Sigmoid colon (tissue), 7 donors: ENCODE measurements at places on chromosomes 12 and 14. TPM values are rescaled to one million over a fixed set of nuclear protein-coding genes. Genes with fewer than 3 reads are reported as not detected.

Gene SPIC
- not detected for total RNA-seq

Gene SIX6
- total RNA-seq = not detected

GRCh38 chr12:19872621-19873540 is 433.6 kb downstream of the AEBP2 start:
- no peaks in the 10 kb centered on the region for H3K36me3 ChIP-seq
- peaks cover 3% of the 10 kb centered on the region for H3K4me1 ChIP-seq
- no peaks in the 10 kb centered on the region for H3K27me3 ChIP-seq
- DNase-seq = no peak
- no peak overlapping the region for H3K27ac ChIP-seq

DNA sequence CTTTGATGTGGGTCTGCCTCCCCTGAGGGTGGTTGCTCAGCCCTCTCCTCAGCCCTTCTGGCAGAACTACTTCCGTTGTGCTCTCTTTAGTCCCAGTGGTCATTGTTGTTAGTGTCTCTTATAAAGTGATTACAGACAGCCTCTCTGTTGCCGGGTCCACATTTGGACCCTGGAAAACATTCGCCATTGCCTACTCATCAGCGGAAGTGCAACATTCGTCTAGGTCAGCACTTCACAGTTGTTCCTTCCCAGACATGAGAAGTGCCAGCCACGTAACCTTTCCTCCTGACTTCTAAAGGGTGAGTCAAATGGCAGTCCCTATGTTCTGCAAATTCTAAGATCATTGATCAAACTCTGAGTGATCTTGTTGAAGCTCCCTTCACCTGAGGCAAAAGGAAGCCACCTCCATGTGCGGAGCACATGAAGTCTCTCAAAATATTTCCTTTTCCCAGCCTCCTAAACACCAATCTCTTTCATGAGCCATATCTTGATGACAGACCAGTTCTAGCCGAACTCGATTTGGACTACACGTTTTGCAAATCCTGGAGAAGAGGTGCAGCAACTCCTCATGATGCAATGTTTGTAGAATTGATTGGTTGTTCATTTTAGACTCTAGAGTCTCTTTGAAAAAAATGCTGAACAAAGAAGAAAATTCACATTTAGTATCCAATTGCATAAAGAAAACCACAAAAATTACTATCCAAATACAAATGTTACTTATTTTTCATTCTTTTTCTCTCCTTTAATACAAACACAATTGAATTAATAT is 163.8 kb downstream of the RPL10L start:
- no peak overlapping the region for H3K27ac ChIP-seq
- no peaks in the 10 kb centered on the region for H3K27me3 ChIP-seq
- H3K4me3 ChIP-seq = no peak overlapping the region

DNA sequence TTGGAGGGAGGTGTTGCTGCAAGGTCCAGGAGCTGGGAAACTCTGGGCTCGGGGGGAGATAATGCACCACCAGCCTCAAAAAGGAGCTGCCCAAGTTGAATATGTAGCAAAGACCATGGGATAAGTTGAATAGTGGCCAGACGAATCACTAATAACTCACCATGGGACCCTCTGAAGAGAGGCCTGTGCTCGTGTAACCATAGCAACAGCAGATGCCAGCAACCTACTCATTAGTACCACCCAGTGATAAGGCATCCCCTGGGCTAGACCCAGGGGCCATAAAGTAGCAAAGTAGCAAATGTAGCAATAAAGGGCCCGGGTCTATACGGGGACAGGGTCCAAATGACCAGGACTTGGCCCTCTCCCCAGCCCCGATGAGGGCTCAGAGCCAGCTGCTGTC is 328.0 kb downstream of the DPF3 start:
- DNase-seq = peak; percentile 22
- no peaks in the 10 kb centered on the region for H3K36me3 ChIP-seq
- no peak overlapping the region for H3K27ac ChIP-seq
- H3K27me3 ChIP-seq = no peaks in the 10 kb centered on the region
- H3K4me3 ChIP-seq = no peak overlapping the region
- H3K4me1 ChIP-seq = no peaks in the 10 kb centered on the region

Gene SERPINA1
- total RNA-seq = 1.9 TPM

- no peak overlapping the region for H3K4me3 ChIP-seq
- peaks cover 48% of the 10 kb centered on the region for H3K4me1 ChIP-seq
- H3K36me3 ChIP-seq = no peaks in the 10 kb centered on the region
- peak overlapping the region; percentile 31 for H3K27ac ChIP-seq
- no peak for DNase-seq
- H3K27me3 ChIP-seq = no peaks in the 10 kb centered on the region
Measured at GRCh38 chr14:103138301-103139131, 15.3 kb downstream of the TNFAIP2 start.

GRCh38 chr14:71688576-71688975 is 243.7 kb upstream of the RGS6 start:
- no peaks in the 10 kb centered on the region for H3K4me1 ChIP-seq
- no peak overlapping the region for H3K4me3 ChIP-seq
- DNase-seq = no peak
- H3K36me3 ChIP-seq = no peaks in the 10 kb centered on the region
- no peaks in the 10 kb centered on the region for H3K27me3 ChIP-seq

GRCh38 chr12:92075425-92075914 is 70.2 kb downstream of the BTG1 start:
- DNase-seq = no peak
- H3K27ac ChIP-seq = peak overlapping the region; percentile 19
- no peaks in the 10 kb centered on the region for H3K36me3 ChIP-seq
- H3K4me3 ChIP-seq = no peak overlapping the region
- H3K4me1 ChIP-seq = no peaks in the 10 kb centered on the region

- no peaks in the 10 kb centered on the region for H3K4me1 ChIP-seq
- peak; percentile 79 for DNase-seq
- no peak within 1 kb of the TSS for H3K4me3 ChIP-seq
- no peaks in the 10 kb centered on the region for H3K27me3 ChIP-seq
Measured at GRCh38 chr12:54984658-54985376, at the start of gene TESPA1. Gene TESPA1, minus strand, starts transcription at chr12:54984762. Its CDS starts 10,200 bp downstream, at chr12:54974562.

DNA sequence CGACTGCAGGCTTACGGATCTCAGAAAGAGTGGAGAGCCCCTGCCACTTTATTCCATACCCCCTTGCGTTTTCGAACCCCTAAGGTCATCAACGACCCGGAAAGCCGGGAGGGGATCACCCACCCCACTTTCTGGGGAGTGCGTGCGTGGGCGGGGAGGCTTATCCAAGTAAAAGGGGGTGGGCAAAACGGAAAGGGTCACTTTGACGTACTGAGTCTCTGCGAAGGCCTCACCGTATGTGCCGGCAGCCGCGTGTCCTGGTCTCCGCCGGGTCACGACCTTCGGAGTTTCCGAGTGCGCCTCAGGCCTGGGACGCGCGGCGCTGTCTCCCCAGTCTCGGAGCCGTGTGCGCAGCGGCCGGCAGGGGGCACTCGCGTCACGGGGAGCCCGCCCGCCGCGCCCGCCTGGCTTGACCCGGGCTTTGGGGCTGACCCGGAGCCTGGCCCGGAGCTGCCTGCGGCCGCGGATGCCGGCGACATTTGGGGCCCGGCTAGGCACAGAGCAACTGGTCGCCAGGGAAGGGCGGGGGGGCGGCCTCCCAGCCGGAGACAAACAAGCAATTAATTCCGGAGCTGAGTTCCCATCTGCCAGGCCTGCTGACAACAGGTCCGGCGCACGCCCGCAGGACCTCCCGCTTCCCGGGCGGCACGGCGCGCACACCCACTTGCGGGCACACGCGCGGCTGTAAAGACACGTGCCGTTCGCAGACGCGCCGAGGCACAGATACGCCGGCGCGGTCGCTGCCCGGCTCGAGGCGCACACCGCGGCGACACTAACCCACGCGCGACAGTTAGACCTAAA is 890 bp upstream of the KIF26A start:
- no peaks in the 10 kb centered on the region for H3K36me3 ChIP-seq
- H3K27ac ChIP-seq = peak overlapping the region; percentile 27
- H3K4me1 ChIP-seq = peaks cover 38% of the 10 kb centered on the region
- no peak for DNase-seq
- H3K4me3 ChIP-seq = peak overlapping the region; percentile 45
- peaks cover 70% of the 10 kb centered on the region for H3K27me3 ChIP-seq

Gene HOXC6
- not detected for total RNA-seq

GRCh38 chr12:104687823-104688573 is 231.2 kb downstream of the CHST11 start:
- no peaks in the 10 kb centered on the region for H3K27me3 ChIP-seq
- no peak overlapping the region for H3K27ac ChIP-seq
- no peak overlapping the region for H3K4me3 ChIP-seq
- DNase-seq = no peak
- peaks cover 36% of the 10 kb centered on the region for H3K4me1 ChIP-seq
- no peaks in the 10 kb centered on the region for H3K36me3 ChIP-seq

Gene RNASE3
- total RNA-seq = not detected

Gene FOXG1
- not detected for total RNA-seq

DNA sequence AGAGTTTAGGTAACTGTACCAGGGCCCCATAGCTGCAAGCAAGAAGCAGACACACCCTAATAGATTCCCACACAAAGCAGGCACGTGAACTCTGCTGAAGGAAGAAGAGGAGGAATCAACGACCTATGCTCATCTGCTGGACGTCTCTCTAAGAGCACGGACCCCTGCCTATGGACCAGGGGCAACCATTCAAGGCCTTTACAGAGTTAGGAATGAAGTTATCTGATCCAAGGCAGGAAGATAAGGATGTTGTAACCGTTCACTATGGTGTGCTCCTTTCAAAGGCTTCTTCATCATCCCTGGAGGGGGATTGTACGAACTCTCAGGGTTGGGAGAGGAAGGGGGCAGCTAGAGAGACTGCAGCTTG is 141.6 kb upstream of the PARP11 start:
- H3K27me3 ChIP-seq = no peaks in the 10 kb centered on the region
- H3K36me3 ChIP-seq = no peaks in the 10 kb centered on the region
- H3K4me3 ChIP-seq = no peak overlapping the region
- DNase-seq = no peak
- no peaks in the 10 kb centered on the region for H3K4me1 ChIP-seq

DNA sequence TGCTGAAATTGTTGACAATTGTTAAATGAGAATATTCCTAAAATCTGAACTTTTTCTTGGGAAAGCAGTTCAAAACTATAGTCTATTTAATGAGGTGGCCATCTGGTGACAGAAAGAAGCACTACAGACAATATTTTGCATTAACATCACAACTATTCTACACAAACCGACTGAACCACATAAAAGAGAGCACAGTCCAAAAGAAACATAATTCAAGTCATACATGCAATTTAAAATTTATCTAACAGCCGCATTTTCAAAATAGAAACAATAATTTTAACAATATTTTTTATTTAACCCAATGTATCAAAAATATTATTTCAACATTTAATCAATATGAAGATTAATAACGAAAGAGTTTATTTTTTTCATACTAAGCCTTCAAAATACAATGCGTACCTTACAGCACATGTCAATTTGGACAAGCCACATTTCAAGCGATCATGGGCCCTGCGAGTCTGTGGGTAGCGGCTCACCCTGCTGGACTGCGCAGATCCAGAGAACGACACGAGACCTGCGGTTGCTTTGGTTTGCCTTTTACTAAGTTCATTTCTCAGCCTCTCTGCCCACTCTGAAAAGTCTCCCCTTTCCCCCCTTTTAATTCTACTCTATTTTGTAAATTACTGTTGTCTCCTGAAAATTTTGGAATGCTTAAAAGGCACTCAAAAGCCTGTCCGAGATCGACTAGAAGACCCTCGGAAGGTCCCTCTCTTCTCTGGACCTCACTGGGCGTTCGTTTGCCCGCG is 947 bp upstream of the LRRC9 start:
- no peaks in the 10 kb centered on the region for H3K36me3 ChIP-seq
- DNase-seq = no peak
- H3K27me3 ChIP-seq = peaks cover 9% of the 10 kb centered on the region
- H3K27ac ChIP-seq = no peak overlapping the region
- peaks cover 15% of the 10 kb centered on the region for H3K4me1 ChIP-seq
- peak overlapping the region; percentile 40 for H3K4me3 ChIP-seq

GRCh38 chr14:60773558-60773957 is 39.0 kb downstream of the MNAT1 start:
- DNase-seq = no peak
- H3K4me1 ChIP-seq = peaks cover 10% of the 10 kb centered on the region
- H3K4me3 ChIP-seq = no peak overlapping the region
- no peaks in the 10 kb centered on the region for H3K27me3 ChIP-seq
- H3K27ac ChIP-seq = no peak overlapping the region

DNA sequence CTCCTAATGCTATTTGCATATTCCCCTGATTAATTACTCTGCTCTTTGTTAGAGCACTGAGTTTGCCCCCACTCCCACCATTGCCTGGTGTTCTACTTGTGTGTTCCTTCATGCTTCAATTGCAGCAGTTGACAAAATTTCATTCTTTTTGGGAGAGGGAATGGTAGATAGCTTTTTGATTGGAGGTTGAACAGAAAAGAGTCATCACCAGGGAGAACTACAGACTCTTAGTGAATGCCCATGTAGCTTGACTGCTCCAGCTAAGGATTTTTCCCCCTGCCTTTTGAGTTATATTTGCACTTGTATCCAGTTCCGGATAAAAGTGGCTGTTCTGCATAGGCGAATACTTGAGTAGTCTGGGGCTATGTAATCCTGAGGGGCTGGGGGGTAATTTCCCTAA is 183.9 kb downstream of the ETNK1 start:
- no peak overlapping the region for H3K27ac ChIP-seq
- H3K27me3 ChIP-seq = no peaks in the 10 kb centered on the region
- H3K36me3 ChIP-seq = no peaks in the 10 kb centered on the region
- no peak for DNase-seq
- no peak overlapping the region for H3K4me3 ChIP-seq

GRCh38 chr12:57210926-57211692 is 5.5 kb upstream of the NXPH4 start:
- peaks cover 66% of the 10 kb centered on the region for H3K36me3 ChIP-seq
- H3K4me3 ChIP-seq = no peak overlapping the region
- DNase-seq = no peak
- H3K27ac ChIP-seq = no peak overlapping the region
- H3K4me1 ChIP-seq = no peaks in the 10 kb centered on the region
- H3K27me3 ChIP-seq = peaks cover 17% of the 10 kb centered on the region

DNA sequence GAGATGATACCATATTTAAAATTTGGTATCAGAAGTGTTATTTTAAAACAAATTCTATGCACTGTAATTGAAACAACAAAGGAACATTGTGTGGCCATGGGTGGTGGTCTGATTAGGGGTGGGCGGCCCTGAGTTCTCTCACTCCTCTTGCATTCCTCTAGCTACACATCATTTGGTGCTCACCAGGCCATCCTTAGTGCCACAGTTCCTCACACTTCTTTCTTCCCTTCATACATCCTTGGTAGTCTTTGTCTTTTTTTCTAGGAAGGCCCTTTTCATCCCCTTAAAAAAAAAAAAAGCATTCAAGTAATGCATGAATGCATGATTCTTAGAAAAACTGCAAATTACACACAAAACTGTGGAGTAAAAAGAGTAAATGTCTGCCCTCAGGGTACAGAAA is 2.4 kb upstream of the MANSC4 start:
- peaks cover 77% of the 10 kb centered on the region for H3K4me1 ChIP-seq
- no peaks in the 10 kb centered on the region for H3K36me3 ChIP-seq
- H3K4me3 ChIP-seq = peak overlapping the region; percentile 69
- no peaks in the 10 kb centered on the region for H3K27me3 ChIP-seq
- H3K27ac ChIP-seq = peak overlapping the region; percentile 98

- no peaks in the 10 kb centered on the region for H3K27me3 ChIP-seq
- DNase-seq = peak; percentile 87
- H3K36me3 ChIP-seq = no peaks in the 10 kb centered on the region
- H3K27ac ChIP-seq = peak within 1 kb of the TSS; percentile 93
Measured at GRCh38 chr12:120534203-120534702, at the start of gene RNF10. Gene RNF10, plus strand, starts transcription at chr12:120534356. Its CDS starts 456 bp downstream, at chr12:120534812.
